Stomach (tissue), 19 donors: ENCODE measurements at places on chromosomes 12 and 14.

DNA sequence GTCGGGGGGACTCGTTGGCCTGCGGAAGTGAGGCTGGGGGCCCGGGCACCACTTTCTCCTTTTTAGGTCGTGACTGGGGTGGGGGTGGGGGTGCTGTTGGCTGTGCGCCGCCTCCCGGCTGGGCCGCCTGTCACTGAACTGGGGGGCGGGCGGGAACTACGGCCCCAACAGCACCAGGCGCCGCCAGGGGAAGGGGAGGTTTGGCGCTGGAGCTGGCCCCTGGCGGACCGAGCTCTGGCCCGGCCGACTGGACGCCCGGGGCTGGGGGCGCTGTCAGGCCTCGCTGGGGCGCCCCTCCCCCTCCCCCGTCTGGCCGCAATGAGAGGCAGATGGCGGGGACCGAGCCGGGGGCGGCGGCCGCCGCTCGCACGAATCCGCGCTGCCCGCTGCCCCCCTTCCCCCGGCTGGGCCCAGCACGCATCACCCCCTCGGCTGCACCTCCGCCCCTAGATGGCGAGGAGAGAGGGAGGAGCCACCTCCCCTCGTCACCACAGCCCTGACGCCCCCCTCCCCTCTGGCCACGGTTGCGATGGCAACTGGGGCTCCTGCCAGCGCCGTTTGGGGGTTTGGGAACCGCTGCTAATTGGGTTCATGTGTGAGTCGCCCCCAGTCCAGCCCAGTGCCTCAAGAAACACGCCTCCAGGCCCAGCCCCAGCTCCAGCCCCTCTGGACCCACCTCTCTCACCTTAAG, 723 bp downstream of the NFATC4 start:
- no peak for DNase-seq

GRCh38 chr14:38710881-38711280, 392.2 kb downstream of the SEC23A start:
- DNase-seq, result no peak

GRCh38 chr12:48247181-48247966, 44.3 kb upstream of the OR10AD1 start:
- DNase-seq, result no peak

DNA sequence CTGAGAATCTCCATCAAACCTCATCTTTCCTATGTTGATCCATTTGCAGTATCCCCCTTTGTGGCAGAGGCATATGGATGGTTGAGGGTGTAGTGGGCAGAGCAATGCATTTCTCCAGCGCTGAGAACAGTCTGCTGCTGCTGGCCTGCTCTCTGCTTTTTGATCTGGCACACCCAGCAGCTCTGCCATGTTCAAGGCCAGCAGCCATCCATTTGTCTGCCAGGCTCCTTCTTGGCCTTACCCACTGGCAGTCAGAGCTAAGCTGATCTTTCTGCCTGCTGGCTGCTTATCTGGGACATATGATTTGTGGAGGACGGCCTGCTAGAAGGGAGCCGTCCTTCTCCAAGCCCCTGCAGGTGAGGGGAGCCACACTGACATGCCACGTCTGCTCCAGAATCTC, 17.0 kb downstream of the NPC2 start:
- no peak for DNase-seq

- no peak for DNase-seq
Observed at GRCh38 chr12:124757329-124757728, 106.3 kb downstream of the SCARB1 start.

GRCh38 chr12:48816143-48816854, 2.0 kb upstream of the CACNB3 start:
- peak; percentile 58 for DNase-seq

- no peak for DNase-seq
Observed at GRCh38 chr12:18797604-18798003, 59.7 kb downstream of the CAPZA3 start.

GRCh38 chr14:101964297-101965180, at the start of gene DYNC1H1:
Gene DYNC1H1 (plus strand): TSS chr14:101964573. CDS start chr14:101964692, 119 bp downstream.
- DNase-seq, result peak; percentile 98

GRCh38 chr12:125305231-125305630, 240.0 kb downstream of the AACS start:
- DNase-seq, result no peak

DNA sequence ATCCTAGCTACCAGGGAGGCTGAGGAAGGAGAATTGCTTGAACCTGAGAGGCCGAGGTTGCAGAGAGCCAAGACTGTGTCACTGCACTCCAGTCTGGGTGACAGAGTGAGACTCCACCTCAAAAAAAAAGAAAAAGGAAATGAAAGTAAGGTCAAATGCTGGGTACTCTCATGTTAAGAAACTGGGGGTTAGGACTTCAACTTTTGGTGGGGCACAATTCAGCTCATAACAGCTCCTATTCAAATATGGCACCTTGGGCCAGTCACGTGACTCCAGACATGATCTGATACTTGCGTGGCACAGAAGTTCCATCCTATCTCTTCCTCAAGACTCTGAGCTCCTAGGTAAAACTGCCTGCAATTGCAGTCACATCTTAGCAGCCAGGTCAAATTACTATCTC, 142.7 kb downstream of the EGLN3 start:
- no peak for DNase-seq

DNA sequence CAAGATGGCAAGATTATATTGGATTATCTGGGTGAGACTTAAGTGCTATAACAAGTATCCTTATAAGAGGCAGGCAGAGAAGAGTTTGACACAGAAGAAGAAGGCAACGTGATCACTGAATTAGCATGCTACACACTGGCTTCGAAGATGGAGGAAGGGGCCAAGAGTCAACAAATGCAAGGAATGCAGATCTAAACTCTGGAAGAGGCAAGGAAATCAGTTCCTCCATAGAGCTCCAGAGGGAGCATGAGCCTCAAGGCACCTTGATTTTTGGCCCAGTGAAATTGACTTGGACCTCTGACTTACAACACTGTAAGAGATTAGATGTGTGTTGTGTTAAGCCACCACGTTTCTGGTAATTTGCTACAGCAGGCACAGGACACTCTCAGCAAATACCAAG, 536.4 kb upstream of the SEL1L start:
- DNase-seq, result no peak

DNA sequence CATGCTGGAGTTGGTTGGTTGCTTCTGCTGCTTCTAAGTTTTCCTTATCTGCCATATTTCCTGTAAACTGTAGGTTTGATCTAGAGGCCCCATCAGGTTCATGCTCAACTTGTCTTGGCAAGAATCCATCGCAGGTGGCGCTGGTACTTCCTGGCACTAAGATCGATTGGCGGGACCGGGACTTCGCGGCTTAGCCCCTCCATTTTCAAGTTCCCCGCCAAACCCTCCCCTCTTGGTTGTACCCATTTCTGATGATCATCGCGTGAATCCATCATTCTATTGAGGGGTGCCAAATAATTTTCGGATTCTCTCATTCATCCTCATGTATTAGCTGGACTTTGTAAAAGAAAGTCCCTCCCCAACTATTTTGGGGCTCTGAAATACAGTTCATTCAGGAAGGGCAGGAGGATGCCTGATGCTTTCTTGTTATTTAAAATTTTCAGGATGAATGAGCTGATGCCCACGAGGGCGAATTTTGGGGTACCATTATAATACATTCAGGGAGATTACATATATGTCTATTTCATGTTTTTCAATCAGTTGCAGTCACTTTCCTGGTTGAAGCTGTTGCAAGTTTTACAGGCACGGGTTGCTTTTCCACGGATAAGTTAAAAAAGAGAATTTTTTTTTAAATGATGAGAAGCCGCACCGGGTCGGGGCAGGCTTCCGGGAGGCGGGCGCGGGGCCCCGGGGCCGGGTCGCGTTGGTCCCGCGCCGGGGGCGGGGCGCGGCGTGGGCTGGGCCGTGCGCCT, 395 bp upstream of the BRI3BP start:
- peak; percentile 80 for DNase-seq

DNA sequence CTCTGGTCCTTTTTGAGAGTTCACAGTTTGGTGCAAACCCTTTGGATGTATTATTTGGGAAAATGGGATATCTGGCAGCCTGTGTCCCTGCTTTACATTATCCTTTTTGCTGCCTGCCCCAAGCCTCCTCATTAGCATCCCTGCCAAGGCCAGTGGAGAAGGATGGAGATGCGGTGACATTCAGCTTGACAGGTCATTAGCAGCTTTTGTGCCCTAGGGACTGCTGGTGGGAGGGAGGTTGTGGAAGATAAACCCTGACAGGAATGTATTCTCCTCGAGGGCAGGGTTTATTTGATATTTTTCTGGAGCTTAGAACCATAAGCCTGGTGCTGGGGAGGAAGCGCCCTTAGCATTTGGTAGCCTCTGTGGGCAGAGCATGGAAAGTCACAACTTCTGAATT, 49.3 kb downstream of the PTPN11 start:
- no peak for DNase-seq

DNA sequence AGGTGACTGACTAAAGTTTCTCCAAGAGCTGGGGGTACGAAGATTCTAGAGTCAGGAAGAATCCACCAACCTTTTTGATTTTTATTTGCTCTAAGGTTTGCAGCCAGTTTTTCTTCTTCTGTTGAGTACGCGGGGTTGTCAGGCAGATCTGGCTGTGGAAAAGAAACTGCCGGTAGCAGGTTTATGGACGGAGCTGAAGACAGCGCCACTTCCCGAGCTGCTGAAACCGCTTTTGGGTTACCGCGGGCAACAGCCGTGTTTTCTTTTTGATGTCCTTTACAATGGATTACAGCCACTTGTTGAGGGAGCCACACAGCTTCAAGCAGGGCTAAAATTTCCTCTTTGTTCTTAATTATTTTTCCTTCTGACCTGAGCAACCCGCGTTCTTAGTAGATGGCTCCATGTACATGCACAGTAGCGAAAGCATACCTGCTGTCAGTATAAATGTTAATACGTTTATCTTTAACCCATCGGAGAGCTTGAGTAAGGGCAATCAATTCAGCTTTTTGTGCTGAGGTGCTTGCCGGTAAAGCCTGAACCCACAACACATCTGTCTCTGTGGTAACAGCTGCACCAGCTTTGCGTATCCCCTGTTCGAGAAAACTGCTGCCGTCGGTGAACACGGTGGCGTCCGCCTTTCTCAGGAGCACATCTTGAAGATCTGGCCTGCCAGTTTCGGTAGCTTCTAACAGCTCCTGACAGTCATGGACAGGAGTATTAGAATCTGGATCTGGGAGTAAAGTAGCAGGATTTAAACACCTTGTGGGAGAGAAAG, 674.3 kb downstream of the TMEM121 start:
- DNase-seq, result no peak

GRCh38 chr14:95562892-95563685, 28.2 kb downstream of the GLRX5 start:
- DNase-seq, result peak; percentile 51

- no peak for DNase-seq
Observed at GRCh38 chr14:56894591-56894991, 84.3 kb upstream of the OTX2 start.

GRCh38 chr14:36111822-36112583, 64.5 kb downstream of the PTCSC3 start:
- no peak for DNase-seq

- DNase-seq, result no peak
Observed at GRCh38 chr12:22377731-22378496, 43.4 kb upstream of the ST8SIA1 start.

- no peak for DNase-seq
Observed at GRCh38 chr12:88313554-88313953, 171.4 kb downstream of the TMTC3 start.

DNA sequence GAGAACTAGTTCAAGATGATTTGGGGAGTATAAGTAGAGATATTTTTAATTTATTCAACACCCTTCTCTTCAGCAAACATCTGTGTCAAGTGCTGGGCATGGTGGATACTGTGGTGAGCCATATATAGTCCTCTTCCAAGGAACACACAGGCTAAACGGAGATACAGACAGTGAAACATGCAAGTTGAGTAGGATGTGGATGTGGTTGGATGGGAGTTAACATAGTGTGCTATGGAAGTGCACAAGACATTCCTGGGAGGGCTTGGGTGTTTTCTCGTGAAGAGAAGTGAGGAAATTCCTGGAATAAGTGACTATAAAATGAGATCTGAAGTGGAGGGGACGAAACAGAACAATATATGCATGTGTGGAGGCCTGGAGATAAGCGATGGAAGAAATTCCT, 181.1 kb upstream of the NPAS3 start:
- DNase-seq, result no peak

DNA sequence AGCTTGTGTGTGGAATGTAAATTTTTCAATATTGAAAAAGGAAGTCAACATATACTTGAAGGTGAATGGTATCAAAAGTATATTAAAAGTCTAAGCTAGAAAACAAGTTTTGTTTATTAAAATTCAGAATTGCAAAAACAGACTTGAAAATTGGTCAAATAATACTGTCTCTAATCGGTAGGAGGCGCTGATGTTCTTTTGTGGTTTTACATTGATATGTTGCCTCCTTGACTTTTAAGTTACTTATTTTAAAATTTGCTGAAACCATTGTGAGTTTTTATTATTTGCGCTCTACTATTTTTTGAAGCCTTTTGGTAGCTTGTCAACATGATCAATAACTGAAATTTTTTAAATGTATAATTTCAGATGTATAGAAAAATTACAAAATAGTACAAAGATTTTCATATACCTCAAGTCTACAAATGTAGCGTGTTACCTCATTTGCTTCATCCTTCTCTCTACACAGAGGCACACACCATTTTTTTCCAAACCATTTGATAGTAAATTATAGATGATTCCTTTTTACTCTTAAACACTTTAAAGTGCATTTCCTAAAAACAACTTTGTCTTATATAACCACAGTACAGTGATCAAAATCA, 6.9 kb downstream of the RTRAF start:
- DNase-seq, result no peak
